ENCODE measurements at places on chromosomes 4 and X.

- no peak for DNase-seq
These were observed 80.8 kb downstream of the LARP1B start for GRCh38 chr4:128141866-128142265.

DNA sequence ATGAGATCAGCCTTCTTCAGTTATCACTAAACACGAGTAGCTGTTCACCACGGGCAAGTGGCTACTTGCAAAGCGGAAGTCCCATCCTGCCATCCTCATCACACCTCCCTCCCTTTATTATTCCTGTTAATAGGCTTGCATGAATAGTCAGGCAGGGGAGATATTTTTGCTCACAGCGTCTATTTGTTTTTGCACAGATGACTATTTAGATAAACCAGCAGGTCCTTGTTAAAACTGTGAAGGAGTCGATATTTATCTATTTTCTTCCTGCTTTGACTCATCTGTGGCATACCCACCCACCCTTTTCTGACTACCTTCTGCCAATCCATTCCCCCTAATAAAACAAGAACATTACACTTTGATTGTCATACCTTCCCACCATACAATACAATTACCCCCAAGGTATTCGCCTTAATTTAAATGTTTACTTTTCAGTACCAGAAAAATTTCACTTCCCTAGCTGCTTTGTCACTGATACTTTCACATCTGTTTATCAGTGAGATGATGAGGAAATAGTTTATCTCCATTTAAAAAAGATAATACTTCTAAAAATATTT is 96.6 kb upstream of the BANK1 start:
- no peak for DNase-seq

- no peak for DNase-seq
These were observed 100.3 kb downstream of the TENM3 start for GRCh38 chr4:182343453-182343852.

GRCh38 chr4:96519291-96519690 is 679.4 kb downstream of the PDHA2 start:
- no peak for DNase-seq

- DNase-seq, result no peak
These were observed 57.7 kb downstream of the KLHL13 start for GRCh38 chrX:118058924-118059323.

DNA sequence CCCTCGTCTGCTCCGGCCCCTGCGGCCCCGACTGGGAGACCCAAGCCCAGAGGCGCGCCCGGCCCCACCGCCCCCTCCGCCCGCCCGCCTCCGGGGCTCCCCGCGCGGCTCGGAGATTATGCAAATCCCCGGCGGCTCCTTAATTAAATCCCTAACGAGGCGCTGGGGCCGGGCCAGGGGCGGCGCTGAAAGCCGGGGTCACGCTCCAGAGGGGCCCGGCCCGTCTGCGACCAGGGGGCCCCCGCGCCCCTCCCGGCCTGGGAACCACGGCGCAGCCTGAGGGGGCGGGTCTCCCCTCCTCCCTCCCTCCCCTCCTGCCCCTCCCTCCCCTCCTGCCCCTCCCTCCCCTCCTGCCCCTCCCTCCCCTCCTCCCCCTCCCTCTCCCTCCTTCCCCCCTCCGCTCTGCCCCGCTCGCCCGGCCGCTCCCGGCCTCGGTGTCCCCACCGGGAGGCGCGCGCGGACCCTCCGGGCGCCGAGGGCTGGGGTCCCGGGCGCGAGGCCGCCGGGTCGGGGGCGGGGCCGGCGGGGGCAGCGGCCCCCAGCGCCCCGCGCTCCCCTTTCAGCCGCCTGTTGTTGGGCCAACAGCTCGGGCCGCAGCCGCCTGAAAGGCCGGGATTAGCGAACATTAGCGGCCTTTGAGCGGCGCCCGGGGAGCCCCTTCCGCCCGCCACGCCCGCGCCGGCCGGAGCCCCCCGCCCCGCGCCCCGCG is 25.9 kb upstream of the FGFR3 start:
- DNase-seq, result no peak

DNA sequence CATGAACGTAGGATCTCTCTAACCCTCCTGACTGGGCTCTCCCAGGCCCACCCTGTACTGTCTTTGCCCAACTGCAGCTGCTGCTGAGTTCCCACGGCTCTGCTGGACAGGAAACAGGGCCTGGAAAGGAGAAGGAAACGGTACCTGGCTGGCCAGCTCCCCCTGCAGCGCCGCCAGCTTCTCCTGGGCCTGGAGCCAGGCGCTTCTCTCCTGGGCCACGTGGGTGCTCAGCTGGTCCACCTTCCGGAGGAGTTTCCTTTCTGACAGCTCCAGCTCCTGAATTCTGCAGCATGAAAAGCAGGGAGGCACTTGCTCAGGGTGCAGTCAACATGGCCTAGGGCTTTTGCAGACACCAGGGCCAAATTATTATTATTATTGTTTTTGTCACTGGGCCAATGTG is 6.5 kb downstream of the C4orf50 start:
- no peak for DNase-seq

GRCh38 chr4:98955229-98955628 is 26.3 kb upstream of the EIF4E start:
- no peak for DNase-seq

DNA sequence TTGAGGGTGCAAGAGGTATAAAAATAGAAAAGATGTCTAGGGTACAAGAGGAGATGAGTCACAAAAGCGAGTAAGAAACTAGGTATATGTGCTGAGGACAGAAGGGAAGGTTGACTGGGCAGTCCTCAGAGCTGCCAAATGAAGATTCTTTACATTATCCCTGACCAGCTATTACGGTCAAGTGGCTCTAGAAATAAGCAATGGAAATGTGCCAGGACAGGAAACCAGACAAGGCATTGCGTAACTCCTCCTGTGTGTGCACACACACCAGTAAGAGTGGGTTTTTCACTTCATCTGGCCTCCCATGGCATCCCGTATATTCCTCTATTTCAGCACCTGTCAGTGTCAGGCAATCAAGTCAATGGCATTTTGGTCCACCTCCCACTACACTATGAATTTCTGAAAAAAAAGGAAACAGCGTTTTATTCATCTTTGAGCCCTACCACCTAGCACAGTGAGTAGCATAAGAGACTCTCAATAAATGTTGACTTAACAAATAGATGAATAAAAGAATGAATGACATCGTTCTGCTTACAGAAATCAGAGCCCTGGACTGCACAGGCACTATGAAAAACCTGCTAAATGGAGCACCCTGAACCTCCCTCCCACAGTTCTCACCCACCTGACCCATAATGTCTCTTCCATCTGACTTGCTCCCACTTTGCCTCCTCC is 62.6 kb upstream of the KLF3 start:
- no peak for DNase-seq

GRCh38 chr4:54228056-54228527 is 1.0 kb upstream of the PDGFRA start:
- peak; percentile 61 for DNase-seq

- DNase-seq, result no peak
These were observed 71.7 kb downstream of the CFAP299 start for GRCh38 chr4:80407246-80407645.

GRCh38 chr4:22637306-22637705 is 55.4 kb upstream of the GBA3 start:
- no peak for DNase-seq

DNA sequence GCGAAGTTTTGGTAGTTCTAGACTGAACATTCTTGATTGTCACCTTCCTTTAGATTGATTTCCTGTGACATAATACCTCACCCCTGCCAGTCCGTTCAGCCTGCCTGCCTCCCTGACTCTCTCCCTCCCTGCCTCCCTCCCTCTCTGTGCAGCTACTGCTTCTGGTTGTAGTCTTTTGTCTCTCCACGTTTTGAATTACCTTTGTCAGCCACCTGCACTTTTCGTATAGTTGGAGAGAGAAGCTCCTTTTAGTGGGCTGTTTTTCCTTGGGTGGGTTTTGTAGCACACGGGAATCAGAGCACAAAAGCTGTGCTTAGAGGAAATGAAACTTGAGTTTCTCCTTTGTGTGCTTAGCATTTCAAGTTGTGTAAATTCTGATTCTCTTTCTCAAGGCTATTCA is 32.6 kb upstream of the MSMO1 start:
- peak; percentile 4 for DNase-seq

GRCh38 chr4:79851625-79852304 is 221.3 kb downstream of the ANTXR2 start:
- no peak for DNase-seq

DNA sequence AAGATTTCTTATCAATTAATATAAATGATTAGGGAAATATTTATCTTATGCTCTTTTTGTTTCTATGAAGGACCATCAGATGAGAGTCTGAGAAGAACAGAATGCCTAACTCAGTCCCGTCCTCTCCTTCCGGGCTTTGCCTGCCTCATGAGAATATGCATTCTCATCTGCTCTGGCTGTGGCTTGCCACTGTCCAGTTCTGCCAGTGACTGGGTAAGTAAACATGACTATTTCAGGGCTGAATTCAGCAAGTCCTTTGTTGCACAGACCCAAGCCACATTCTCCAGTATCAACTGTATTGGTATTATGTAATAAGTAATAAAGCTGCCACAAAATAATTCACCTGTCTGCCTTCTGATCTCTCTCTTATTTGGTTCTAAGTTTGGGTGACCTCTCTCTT is 110.7 kb downstream of the WDFY3 start:
- no peak for DNase-seq

GRCh38 chr4:151640381-151640780 is 120.4 kb downstream of the GATB start:
- no peak for DNase-seq

GRCh38 chr4:16952896-16953630 is 54.6 kb upstream of the LDB2 start:
- no peak for DNase-seq

- no peak for DNase-seq
These were observed 42.6 kb downstream of the GABRG1 start for GRCh38 chr4:46081248-46081647.

DNA sequence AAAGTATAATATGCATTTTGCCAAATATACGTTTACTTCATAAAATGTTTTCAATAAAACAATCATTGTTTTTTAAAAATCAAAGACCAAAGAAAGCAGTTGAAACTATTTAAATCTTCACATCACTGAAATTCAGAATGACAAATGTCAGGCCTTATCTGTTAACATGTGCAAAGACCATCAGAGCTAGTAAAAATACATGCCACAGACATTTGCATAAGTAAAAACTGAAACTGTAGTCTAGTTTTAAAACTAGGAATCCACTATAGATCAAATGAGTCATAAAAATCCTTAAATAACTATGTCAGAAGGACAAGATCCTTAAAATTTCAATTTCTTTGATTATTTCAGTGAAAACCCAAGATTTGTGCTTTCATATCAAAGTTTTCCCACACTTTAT is 24.8 kb downstream of the KLHL15 start:
- DNase-seq, result no peak

- peak; percentile 1 for DNase-seq
These were observed 130.2 kb downstream of the CHRDL1 start for GRCh38 chrX:110665223-110666002.

DNA sequence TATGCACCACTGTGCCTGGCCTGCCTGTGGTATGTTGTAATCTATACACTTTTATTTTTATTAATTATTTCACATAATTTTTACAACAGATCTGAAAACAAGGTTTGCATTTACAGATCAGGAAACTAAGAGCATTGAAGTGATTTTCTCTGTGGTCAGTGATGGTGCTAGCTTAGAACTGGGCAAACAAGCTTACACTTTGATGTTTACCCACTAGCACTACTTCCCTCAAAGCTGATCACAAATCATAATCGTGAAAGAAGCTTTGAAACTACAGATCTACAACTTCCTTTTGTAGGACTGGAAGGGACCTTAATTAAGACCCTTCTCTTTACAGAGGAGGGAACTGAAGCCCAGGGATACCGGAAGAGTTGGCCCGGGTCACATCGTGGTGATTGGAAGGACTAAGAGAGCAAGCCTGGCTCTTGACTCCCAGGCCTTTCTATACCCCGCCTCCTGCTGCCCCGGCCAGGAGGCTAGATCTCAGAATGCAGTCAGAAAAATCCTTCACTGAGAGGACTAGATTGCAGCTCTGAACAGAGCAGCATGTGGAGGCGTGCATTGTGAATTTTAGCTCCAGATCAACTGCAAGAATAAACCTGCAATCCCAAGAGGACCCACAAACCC is 93.7 kb upstream of the ZNF827 start:
- DNase-seq, result no peak

DNA sequence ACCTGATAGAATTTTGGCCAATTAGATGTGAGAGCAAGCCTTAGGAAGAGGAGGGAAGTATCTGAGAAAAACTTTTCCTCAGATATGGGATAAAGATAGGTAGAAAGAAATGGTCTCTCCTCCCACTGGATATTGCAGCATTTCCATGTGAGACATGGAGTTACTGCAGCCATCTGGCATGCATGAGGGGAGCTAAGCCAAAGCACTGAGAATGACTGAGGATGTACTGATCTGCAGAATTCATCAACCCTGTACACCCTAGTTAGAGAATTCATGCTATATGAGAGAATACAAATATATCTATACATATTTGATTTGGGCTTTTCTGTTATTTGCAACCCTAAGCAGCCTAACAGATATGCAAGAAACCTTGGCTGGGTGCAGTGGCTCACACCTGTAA is 52.5 kb upstream of the RPL34 start:
- no peak for DNase-seq

GRCh38 chr4:20043991-20044390 is 207.7 kb upstream of the SLIT2 start:
- DNase-seq, result no peak

DNA sequence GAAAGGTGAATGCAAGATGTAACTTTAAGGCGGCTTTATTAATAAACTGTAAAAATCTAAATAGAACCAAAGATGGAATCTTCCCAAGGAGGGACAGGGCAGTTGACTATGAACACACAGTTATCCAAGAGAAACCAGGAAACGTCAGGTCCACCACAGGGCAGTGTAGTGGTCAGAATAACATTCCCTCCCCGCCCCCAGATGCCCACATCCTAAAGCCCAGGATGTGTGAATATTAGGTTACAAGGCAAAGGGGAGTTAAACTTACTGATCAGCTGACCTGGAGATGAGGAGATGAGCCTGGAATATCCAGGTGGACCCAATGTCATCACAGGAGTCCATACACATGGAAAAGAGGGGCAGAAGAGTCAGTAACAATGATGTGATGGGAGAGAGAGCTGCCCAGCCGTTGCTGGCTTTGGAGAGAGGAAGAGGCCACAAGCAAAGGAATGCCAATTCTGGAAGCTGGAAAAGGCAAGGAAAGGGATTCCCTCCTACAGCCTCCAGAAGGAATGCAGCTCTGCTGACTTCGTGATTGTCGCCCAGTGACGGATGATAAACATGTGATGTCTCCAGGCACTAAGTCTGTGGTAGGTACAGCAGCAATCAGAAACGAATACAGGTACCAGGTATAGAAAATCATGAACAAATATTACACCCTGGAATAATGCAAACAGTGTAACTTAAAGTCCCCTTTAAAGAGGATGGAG is 5.2 kb downstream of the SH3KBP1 start:
- DNase-seq, result no peak

GRCh38 chrX:72083291-72083690 is 48.4 kb downstream of the RTL5 start:
- no peak for DNase-seq

GRCh38 chrX:76971393-76972376 is 475.5 kb upstream of the FGF16 start:
- DNase-seq, result peak; percentile 4
